Cardiac septum (tissue), 1 donor: ENCODE measurements at places on chromosomes 16 and 17. TPM values are rescaled to one million over a fixed set of nuclear protein-coding genes. Genes with fewer than 3 reads are reported as not detected.

Gene C17orf78
- total RNA-seq: not detected

Gene CDIP1
- 42.1 TPM for total RNA-seq

Gene MYH13
- total RNA-seq: not detected

Gene ZNF688
- total RNA-seq: 12.1 TPM

Gene ATXN7L3
- 37.8 TPM for total RNA-seq

DNA sequence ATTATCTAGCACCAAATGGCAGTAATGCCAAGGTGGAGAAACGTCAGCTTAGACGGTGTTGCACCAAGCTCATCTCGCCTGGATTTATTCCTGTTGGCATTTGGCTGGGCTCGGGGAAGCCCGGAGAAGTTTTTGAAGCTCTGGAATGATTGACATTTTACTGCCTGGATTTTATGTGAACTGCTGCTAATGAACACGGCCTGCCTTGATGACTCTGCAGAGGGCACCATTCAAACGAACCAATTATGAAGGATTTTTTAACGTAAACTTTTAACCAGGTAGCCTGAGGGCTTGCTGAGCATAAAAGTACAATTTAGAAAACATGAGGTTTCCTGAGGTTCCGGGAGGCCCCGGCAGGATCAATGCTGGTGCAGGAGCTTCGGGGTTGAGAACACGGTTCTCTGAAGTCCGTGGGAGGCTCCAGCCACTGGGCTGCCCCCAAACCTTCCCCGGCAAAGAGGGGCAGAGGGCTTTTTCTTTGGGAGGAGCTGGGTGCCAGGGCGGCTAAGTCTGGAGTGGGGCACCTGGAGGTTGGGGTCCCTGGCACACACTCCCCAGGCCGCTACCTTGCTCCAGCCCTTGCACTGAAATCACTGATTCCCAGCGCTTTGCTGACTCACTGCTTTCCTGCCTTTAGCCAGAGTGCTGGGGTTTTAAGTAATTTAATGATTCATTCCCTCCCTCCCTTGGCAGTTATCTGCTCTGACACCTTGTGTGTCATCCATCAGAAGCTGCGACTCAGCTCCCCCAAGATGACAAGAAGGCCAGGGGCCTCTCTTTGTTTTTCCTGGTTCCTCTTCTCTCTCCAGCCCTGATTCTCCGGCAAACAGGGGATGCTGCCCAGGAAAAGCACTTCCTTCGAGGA, 161.2 kb upstream of the IRX3 start:
- no peak for DNase-seq

- DNase-seq: no peak
These were observed 65.8 kb upstream of the RASL10B start for GRCh38 chr17:35665662-35666061.

DNA sequence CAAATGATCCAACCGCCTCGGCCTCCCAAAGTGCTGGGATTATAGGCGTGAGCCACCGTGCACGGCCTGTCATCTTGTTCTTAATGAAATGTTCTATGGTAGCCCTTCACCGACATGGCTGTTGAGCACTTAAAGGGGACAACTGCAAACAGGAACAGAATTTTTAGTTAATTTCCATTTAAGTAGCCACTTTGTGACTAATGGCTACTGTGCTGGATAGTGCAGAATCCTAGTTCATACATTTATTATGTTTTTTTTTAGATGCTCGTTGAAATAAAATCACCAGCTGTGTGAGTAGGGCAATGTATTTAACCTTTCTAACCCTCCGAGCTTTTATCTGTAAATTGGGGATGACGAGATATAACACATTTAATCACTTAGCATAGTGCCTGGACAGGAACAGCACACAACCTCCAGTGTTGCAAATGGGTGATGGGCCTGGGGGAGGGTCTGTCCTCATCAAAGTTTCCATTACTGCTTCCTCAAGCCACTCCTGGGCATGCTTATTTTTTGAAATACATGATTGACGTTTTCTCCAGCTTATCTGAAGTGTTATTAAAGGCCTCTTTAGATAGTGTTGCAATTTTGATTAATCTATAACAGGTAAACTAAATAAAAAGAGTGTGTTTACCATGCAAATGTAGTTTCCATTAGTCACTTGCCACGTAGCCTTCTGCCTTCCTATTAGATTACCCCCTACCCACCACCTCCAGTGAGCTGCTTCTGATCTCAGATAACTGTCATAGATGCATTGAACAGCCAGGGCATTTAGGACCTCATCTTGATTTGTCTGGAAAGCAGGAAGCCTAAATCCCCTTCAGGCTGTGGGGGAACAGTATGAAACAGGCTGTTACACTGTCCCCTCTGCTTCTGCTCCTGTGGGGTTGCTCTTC, 42.5 kb upstream of the TANC2 start:
- DNase-seq: no peak

DNA sequence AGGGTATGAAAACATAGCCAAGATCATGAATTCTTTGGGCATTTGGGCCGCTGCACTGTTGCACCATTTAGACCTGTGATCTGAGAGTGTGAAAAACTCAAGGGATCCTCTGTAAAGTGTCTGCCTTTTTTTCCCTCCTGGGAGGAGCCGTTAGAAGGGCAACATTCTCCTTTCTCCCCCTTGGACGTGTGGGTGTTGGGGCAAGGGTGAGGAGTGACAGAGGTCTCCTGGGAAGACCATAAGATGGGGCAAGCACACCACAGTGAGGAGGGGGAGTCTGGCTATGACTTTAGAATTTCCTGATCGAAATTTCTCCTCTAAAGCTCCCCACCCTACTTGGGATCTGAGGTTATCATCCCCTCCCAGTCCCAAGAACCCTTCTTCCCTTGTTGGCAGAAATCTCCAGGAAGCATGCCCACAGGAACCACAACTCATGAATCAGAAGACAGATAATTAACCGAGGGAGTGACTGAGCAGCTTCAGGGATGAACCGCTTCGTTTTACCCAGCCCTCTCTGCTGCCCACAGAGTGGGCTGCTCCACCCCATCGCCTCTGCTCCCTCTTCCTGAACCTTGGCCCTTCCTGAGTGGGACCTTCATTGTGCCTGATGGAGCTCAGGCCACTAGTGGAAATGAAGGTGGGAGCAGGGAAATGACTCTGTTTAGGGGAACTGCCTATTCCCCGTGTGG, 4.2 kb downstream of the ITGB3 start:
- DNase-seq: no peak

GRCh38 chr17:67637901-67638641, 79.7 kb upstream of the NOL11 start:
- no peak for DNase-seq

DNA sequence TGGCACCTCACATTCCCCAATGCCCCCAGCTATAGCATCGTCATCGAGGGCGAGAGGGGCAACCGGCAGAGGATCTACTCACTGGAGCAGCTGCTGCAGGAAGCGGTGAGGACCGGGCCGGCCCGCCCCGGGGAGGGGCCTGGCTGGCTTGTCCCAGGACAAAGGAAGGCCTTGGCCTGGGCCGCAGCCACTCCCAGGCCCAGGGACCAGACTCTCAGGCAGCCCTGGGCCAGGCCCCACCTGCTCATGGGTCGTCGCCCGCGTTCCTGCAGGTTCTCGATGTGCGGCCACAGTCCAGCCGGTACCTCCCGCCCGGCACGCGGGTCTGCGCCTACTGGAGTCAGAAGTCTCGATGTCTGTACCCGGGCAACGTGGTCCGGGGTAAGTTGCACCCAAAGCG, 53.4 kb downstream of the ACTG1 start:
- no peak for DNase-seq

DNA sequence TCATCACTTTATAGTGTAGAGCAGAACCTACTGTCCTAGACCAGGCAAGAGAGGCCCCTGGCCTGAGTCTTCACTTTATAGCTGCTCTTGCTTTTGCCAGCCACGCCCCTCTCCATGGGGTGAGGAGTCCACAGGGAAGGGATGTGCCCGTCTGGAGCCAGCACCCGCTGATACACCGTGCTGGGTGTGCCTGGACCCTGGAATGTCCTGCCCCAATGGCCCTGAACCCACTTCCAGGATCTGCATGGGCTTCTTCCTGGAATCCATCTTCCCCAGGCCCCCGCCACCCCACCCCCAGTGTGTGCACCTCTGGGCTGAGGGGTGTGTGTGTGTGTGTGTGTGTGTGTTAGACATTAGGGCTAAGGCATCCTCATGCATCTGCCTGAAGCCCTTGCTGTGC, 44.9 kb downstream of the MEOX1 start:
- DNase-seq: no peak

DNA sequence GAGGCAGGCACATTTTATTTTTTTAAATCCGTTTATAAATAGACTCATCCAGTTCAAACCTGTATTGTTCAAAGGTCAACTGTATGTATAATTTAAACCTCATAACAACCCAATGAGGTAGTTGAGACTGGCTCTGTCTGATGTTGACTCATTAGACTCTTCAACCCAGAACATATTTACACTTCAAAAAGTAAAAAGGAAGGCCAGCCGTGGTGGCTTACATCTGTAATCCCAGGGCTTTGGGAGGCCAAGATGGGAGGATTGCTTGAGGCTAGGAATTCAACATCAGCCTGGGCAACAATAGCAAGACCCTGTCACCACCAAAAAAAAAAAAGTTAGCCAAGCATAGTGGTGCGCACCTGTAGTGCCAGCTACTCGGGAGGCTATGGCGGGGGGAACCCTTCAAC, 32.5 kb upstream of the DHRS7B start:
- DNase-seq: peak; percentile 55

GRCh38 chr17:19242323-19242722, 5.2 kb downstream of the EPN2 start:
- DNase-seq: no peak

GRCh38 chr17:60412701-60413100, 9.6 kb upstream of the CHCT1 start:
- no peak for DNase-seq

- peak; percentile 95 for DNase-seq
These were observed 12.1 kb downstream of the HSD3B7 start for GRCh38 chr16:30996985-30997724.

DNA sequence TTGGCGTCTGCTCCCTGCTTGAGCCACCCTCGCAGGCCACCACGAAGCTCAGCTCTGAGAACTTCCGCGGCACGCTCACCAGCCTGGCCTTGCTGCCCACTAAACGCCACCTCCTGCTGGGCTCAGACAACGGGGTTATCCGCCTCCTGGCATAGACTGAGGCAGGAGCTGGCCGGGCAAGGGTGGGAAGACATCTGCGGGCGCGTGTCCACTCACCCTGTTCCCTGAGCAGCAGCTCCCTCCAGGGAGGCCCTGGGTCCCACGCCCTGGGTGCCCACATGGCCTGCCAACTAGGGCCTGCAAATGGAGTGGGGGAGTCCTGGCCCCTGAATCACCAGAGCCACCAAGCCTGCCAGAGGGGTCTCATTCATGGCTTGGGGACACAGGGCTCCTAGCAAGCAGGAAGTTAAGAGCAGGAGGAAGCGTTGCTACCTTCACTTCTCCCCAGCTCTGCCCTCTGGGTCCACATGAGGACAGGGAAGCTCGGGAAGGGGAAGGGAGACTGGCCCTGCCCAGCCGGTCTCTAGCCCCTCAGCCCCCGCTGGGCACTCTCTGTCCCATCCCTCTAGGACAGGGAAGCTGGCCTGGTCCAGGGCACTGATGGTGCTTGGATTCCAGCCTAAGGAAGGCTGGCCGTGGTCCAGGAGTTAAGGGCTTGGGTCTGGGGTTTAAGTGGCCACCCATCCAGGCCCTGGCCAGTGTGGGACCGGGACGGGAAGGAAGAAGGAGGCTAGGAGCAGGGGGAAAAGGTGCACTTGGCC, 5.0 kb upstream of the SERPINF2 start:
- DNase-seq: no peak

DNA sequence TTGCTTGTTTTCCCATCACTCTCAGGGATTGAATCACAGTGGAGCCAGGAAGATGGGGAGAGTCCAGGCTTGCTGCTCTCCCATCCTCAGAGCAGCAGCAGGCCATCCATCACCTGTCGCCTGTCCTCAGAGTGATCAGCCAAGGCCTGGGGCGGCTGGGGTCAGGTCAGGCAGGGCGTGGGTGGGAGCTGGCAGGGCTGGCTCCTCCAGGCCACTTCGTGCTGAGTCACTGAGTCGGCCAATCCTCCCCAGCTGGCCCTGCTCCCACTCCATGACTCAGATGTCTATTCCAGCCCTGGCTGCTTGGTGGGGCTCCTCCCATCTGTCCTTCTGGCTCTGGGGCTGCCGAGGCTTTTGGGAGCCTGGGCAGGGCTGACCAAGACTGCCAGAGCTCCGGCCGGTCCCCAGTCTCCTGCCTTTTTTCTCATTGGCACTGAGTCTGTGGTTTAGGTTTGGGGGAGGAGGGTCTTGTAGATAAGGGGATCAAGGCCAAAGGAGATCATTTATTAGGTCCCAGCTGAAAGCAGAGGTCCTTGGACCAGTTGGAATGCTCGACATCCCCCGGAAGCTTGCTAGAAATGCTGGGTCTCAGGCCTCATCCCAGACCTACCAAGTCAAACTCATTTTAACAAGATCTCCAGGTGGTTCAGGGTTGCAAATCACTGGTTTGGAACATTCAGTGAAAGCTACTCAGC, 72.7 kb downstream of the ABCC1 start:
- peak; percentile 97 for DNase-seq

DNA sequence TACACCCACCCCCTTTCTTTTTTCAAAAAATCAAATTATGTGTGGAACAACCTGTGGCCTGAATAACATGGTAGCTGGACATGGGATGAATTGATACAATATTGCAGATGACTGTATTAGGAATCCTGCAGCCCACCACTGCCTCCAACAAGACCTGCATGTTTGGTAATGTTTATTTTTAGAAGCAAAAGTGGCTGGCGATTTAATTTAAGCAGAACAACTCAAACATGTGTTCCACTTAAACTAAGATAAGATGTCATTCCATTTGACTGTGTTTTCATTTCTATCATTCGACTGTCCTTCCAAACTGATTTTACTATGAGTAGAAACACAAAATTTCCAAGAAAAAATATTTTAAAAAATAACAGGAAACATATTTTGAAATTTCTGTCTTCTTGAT, 10.1 kb upstream of the DHRS7C start:
- DNase-seq: no peak

GRCh38 chr17:28899212-28899815, 1.8 kb upstream of the FLOT2 start:
- peak; percentile 20 for DNase-seq

GRCh38 chr16:48546774-48547173, 63.2 kb downstream of the N4BP1 start:
- no peak for DNase-seq

DNA sequence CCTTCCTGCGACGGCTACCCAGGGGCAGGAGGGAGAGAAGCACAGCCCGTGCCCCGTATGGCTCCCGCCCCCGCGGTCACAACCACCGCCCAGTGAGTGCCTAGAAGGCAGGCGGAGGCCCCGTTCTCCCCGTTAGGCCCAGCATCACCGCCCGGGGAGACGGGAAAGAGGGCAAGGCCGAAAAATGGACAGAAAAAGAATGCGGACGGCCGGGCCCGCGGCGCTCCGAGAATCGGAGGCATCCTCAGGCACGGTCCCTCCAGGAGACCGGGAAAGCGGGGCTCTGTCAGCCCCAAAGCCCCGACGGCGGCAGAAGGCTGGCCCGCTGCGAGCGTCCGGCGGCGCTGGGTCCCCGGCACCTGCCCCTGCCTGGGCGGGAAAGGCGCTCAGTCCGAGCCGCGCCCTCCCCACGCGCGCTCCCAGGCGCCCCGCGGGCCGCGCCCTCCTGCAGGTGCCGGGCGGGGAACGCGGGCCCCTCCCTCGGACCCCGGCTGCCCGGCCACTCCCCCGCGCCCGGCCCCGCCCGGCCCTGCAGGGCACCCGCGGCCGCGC, 407 bp downstream of the MCRIP1 start:
- peak; percentile 82 for DNase-seq
